Stimulated activated CD4-positive, alpha-beta T cell treated with anti-CD3 and anti-CD28 coated beads, Interleukin-12 subunit alpha, Interleukin-12 subunit beta, amount 100 ng/mL, for 24 hours (primary cell): ENCODE measurements at places on chromosomes 2 and 18.
A peak's percentile ranks its signal among the peaks of the same experiment; 100 is the strongest.

GRCh38 chr2:7997279-7997678 lies 684.6 kb upstream of the ID2 start:
- no peak for DNase-seq

GRCh38 chr2:140650825-140651224 lies 1480.0 kb downstream of the LRP1B start:
- DNase-seq: no peak

- peak; percentile 10 for DNase-seq
Measured at GRCh38 chr18:31657823-31658669, 26.3 kb downstream of the B4GALT6 start.

DNA sequence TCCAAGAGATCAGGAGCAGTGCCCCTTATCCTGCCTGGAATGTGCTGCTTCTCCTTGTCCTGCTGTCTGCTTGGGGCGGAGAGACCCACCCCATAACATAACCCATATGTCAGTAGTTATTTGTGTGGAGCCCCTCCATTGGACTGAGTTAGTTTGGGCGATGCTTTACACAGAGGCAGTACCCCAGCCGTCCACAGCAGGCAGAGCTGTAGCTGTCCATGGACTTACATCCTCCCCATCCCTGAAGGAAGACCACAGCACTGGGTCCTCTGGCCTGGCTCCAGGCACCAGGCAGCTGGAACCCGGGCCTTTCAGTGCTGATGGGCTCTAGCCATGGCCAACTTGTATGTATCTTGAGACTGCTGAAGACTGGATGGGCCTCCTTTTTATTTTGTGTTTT lies 20.3 kb downstream of the GKN2 start:
- no peak for DNase-seq

- DNase-seq: no peak
Measured at GRCh38 chr2:152518034-152518433, 183.1 kb downstream of the FMNL2 start.

- no peak for DNase-seq
Measured at GRCh38 chr2:19669559-19669958, 232.2 kb downstream of the TTC32 start.

- no peak for DNase-seq
Measured at GRCh38 chr2:31193806-31194205, 23.5 kb downstream of the CAPN14 start.

- DNase-seq: no peak
Measured at GRCh38 chr2:109410039-109410815, 203.5 kb downstream of the SEPTIN10 start.

- DNase-seq: no peak
Measured at GRCh38 chr2:218081063-218081462, 12.0 kb downstream of the RUFY4 start.

DNA sequence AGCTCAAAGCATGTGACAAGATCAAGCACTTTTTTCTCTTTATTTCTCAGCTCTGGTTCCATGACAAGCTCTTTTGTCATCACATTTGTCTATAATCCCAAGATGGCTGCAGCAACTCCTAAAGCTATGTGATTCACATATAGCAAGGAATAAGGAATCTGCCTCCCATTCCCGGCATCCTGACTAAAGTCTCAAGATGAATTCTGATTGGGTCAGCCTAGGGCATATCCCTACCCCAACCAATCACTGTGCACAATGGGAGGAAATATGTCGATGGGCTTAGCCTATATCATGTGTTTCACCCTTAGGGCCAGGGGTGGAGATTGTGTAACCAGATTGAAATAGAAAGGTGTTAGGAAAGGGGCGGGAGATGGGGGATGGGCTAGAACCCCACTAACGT lies 23.1 kb upstream of the COLEC12 start:
- no peak for DNase-seq

- no peak for DNase-seq
Measured at GRCh38 chr2:49237867-49238603, 83.7 kb upstream of the FSHR start.

GRCh38 chr2:99611786-99612185 lies 122.0 kb upstream of the REV1 start:
- no peak for DNase-seq

GRCh38 chr2:202455114-202455513 lies 79.0 kb downstream of the BMPR2 start:
- no peak for DNase-seq

GRCh38 chr2:54546923-54547720 lies 91.0 kb downstream of the SPTBN1 start:
- DNase-seq: no peak
